ENCODE measurements at places on chromosomes 16 and 17. TPM values are rescaled to one million over a fixed set of nuclear protein-coding genes. Genes with fewer than 3 reads are reported as not detected.

The OR4D1 gene
- total RNA-seq: 0.12 TPM

The VMP1 gene
- total RNA-seq: 279 TPM

- no peak for DNase-seq
These were observed 9.6 kb upstream of the WNT9B start for GRCh38 chr17:46841561-46842379.

DNA sequence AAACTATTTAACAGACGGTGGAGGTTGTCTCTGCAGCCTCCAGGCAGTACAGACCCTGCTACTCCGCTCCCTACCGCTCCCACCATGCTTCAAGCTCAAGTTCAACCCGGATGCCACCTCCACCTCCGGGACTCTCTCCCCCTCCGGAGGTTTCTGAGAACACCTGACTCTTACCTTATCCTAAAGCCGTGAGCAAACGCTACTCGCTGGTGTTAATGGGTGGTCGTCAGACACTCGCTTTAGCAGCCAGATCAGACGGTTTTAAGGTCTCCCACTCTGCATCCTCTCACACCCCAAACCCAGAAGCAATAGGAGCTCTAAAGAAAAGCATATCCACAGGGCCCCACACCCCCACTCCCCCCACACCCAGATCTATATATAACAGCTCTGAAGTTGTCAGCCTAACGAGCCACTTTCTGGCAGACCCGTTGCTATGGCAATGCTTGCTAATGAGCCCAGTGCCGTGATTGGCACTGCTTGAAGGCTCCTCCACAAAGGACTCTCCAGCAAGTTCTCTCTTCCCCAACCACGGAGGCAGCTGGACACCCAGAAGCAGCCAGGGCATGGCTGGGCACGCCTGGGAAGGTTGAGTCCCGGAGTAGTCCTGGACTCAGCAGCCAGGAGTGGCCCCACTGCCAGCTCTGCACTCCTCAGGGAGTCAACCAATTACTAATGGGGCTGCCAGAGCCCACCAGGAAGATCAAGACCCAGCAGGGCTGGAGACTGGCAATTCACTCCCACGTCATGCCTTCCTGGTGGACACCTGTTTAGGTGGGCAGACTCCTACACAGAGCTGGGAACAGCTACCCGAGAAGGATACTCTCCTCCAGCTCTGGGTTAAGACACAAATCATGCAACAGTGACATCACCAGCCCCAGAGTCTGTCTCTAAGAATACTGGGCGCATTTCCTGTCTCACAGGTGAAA, 121.2 kb upstream of the RCVRN start:
- DNase-seq: no peak

- DNase-seq: no peak
These were observed 307.1 kb downstream of the TMEM114 start for GRCh38 chr16:8283195-8283594.

- no peak for DNase-seq
These were observed 240.7 kb downstream of the PARN start for GRCh38 chr16:14389359-14389758.

DNA sequence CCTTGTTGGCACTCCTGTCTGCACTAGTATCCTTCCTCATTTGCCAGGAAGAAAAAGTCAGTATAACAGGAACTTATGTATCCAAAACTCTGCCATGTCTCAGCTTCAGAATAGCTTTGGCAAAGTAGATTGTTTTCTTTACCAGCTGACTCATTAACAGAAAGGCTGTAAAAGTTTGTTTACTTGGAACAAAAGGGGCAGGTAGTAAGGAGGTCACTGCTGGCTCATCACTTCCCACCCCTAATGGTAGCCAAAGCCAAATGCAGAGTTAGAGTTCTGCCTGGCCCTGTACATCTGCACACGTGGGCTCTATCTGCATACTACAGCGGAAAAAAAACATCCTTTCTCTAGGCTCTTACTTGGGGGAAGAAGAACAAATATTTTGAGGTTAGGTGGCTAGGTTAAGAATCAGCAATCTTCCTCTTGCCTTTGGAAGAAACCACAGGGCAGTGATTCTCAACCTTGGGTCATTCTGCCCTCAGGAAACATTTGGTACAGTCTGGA, 90.9 kb upstream of the BCAR1 start:
- no peak for DNase-seq

DNA sequence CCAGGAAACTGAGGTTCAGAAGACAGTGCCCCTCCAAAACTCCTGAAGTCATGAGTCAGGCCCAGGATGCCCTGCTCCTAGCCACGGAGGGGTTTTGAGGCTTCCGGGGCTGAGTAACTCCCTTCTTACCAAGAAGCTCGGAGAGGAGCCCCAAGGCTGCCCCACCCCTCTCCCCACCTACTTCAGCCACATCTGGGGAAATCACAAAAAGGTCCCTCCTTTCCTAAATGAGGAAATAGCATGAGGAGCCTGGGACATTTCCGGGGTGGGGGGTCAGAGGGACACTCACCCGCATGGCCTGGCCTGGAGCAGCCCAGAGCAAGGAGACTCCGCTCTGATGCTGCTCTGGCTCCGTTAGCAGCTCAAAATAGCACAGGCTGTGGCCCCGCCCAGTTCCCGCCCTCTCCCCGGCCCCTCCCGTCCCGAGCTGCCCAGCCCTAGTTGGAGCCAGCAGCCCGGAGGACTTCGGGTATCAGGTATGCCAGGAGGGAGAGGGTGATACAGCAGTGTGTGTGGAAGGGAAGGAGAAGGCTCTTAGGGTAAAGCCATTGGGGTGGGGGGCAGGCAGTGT, 40.1 kb downstream of the MYO18A start:
- peak; percentile 98 for DNase-seq
